ENCODE measurements at places on chromosomes 3 and 15.
A peak's percentile ranks its signal among the peaks of the same experiment; 100 is the strongest.

DNA sequence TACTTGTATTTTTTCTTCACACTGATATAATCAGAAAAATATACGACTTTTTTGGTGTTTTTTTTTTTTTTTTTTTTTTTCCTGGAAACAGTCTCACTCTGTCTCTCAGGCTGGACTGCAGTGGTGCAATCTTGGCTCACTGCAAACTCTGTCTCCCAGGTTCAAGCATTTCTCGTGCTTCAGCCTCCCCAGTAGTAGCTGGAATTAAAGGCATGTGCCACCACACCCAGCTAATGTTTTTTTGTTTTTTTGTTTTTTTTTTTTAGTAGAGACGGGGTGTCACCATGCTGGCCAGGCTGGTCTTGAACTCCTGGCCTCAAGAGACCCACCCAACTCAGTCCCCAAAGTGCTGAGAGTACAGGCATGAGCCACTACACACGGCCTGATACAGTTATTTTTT is 20.8 kb upstream of the DNAAF4 start:
- no peak for DNase-seq

GRCh38 chr3:52851348-52851747 is 16.5 kb upstream of the MUSTN1 start:
- DNase-seq, result no peak

GRCh38 chr3:60096403-60096802 is 1046.6 kb upstream of the CFAP20DC start:
- DNase-seq, result no peak

DNA sequence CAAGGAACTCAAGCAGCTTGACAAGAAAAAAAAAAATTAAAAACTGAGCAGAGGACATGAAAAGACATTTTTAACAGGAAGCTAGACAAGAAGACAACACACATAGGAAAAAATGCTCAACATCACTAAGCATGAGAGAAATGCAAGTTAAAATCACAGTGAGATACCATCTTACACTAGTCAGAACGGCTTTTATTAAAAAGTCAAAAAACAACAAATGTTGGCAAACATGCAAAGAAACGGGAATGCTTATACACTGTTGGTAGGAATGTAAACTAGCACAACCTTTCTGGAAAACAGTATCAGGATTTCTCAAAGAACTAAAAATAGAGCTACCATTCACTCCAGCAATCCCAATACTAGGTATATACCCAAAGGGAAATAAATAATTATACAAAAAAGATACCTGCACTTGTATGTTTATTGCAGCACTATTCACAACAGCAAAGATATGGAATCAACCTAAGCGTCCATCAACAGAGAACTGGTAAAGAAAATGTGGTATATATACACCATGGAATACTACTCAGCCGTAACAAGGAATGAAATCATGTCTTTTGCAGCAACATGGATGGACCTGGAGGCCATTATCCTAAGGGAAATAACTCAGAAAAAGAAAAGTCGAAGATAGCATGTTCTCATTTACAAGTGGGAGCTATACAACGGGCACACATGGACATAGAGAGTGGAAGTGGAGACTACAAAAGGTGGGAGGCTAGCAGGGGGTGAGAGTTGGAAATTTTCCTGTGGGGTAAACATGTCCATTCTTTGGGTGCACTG is 5.2 kb downstream of the GOLIM4 start:
- no peak for DNase-seq

DNA sequence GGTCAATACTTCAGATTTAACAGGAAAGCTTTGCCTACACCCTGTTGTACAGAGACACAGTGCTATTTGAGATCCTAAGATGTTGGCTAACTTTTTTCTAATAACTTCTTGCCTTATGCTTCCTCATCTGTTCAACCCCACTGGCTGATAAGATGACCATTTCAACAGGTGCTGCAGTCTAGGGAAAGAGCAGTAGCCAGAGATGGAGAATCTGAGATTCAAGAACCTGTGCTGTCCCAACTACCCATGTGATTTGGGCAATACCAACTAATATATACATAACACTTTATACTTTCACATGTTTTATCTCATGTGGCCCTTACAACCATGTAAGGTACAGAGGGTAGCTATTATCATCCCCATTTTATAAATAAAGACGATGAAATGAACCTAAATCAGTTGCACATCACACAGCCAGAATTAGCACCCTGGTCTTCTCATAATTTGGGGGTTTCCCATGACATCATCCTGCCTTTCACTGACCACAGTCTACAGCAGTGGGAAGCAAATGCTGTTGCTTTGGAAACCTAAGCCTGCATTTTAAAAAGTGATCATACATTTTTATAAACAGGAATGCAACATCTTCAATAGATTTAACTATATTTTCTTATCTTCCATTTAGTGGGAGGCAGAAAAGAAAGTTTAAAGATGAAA is 9.7 kb downstream of the TTC23 start:
- no peak for DNase-seq

DNA sequence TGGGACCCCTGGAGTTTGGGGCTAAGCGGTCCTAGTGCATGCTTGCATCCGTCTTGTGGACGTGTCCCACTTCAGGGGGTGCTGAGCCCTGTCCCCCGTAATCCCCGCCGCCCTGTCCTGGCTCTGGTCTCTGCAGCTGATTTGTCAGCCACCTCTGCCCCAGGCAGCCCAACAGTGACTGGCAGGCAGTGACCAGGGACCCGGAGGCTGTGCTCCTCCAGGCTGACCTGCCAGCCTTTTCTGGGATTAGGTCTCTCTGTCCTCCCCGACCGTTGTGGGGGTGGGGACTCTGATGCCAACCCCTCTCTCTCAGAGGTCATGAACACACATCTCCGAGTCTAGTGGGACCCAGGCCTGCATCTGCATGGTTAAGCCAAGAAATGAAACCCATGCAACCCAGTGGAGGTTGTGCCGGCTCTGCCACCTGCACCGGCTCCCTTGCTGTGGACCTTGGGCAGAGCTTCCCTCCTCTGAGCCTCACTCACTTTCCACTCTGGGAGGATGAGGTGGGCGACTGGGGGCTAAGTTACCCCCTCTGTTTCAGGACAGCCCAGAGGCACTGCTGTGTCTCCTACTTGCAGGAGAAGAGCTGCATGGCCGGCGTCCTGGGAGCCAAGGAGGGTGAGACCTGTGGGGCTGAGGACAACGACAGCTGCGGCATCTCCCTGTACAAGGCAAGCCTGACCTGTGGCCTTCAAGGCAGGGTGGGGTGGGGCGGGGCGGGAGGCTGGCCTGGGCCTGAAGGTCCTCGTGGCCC is 60.2 kb downstream of the FBLN2 start:
- DNase-seq, result no peak

GRCh38 chr3:70849911-70850699 is 537.7 kb upstream of the MDFIC2 start:
- no peak for DNase-seq

- DNase-seq, result no peak
Observed at GRCh38 chr3:52194485-52195290, 3.3 kb upstream of the ALAS1 start.

- DNase-seq, result peak; percentile 13
Observed at GRCh38 chr3:18382760-18383369, 42.3 kb downstream of the SATB1 start.

- no peak for DNase-seq
Observed at GRCh38 chr15:90126596-90127435, 24.5 kb upstream of the IDH2 start.

- DNase-seq, result no peak
Observed at GRCh38 chr15:76588811-76589747, 252.5 kb downstream of the ISL2 start.

All from activated naive CD4-positive, alpha-beta T cell treated with anti-CD3 and anti-CD28 coated beads, Interleukin-2, amount 50 U/mL, for 16 hours (primary cell).